ENCODE measurements at places on chromosomes 5 and 9.

DNA sequence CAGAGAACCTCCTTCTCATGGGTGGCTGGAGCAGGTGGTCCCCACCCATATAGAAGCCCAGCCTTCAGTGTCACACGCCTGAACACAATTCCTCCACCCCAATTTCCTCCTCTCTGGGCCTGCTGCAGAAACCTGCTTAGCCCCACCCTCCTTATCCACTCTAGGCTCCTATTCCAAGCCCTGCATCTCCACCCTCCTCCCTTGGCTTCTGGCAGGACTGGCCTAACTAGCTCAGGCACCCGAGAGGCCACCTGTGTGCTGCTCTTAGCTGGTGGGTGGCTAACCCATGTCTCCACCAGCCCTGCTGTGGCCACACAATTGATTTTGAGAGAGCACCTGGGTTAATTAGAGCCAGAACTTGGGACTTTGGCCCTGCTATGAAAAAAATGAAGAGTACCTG is 77.3 kb upstream of the ATP10B start:
- no peak for DNase-seq

DNA sequence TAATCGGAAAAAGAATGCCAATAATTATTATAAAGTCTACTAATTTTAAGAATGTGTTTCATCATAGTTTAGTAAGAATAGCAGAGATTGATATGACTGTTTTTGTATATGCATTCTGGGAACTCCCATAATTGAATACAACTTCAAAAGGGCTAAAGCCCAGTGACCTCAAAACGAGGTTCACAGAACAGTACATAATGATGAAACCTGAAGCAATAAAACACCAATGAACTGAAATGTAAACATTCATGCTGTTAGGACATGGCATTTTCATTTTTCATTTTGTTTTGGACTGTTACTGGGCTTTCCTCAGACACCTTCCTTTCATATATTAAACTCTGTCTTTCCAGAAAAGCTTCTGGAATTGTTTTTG is 684 bp upstream of the JMY start:
- DNase-seq: no peak

- no peak for DNase-seq
Observed at GRCh38 chr5:82160948-82161347, 117.2 kb downstream of the RPS23 start.

- DNase-seq: no peak
Observed at GRCh38 chr5:81925981-81926380, 45.8 kb upstream of the ATG10 start.

GRCh38 chr9:97978371-97979130 is 4.6 kb upstream of the ANP32B start:
- DNase-seq: no peak

- DNase-seq: peak; percentile 91
Observed at GRCh38 chr5:138352071-138352721, at the start of gene KDM3B. TSS of gene KDM3B (plus strand) at chr5:138352685. CDS start at chr5:138352796, 111 bp downstream.
